Putamen (tissue), 1 donor: ENCODE measurements at places on chromosomes 1 and 21.

DNA sequence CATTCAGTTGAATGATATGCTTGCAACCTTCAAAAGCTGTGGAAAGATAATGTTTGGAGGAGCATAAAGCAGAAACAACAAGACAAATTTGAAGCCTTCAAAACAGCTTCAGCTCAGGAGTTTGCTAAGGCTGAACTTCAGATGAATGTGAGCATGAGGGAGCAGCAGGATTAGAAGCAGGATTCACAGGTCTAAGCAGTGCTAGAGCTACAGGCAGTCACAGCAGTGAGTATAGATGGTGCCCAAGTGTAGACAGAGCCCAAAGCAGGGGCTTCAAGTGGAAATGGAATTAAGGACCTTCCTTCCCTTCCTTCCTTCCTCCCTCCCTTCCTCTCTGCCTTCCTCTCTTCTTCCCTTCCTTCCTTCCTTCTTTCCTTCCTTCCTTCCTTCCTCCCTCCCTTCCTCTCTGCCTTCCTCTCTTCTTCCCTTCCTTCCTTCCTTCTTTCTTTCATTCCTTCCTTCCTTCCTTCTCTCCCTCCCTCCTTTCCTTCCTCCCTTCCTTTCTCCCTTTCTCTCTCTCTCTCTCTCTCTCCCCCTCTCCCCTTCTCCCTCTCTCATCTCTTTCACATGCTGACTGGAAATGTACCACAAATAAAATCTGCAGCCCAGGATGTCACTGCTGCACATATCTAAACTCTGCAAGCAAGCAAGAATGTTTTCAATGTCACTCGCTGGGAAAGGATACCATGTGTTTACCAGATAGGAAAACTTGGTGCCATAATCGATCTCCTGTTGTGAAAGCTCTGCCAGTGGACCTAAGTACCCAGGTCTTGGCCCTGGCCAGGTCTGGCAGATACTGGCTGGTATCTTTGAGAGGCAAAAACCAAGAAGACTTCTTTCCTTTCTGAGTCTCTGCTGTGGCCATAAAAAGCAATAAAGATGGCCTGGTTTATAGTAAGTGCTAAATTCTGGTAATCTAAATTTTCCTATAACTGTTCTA lies 13.1 kb upstream of the SLC30A10 start:
- no peak for DNase-seq

DNA sequence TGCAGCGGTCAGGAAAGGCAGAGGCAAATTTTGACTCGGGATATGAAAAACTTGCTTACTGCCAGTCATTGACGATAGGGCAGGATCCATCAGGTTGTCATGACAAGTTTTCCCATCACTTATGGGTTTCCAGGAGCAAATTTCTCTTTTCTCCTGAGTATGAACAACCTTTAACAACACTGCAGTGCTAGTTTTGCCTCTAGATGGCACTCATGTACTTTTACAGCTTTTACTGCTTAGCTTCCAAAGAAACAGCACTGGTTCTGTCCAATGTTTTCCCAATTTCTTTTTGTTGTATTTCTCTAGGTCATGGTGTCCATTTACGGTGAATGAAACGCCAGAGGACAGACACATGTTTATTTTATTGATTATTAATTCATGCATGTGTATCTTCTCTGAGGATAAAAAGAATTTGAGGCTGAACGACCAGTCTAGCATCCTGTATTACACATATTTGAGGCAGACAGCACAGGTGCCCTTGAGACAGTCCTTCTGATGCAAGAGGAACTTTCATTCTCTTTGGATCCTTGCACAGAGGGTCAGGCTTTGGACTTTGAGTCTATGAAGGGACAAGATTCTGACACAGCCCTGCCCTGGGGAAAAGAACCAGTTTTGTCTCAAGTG lies 112.3 kb upstream of the TRABD2B start:
- DNase-seq, result peak; percentile 41

GRCh38 chr1:18299441-18300338 lies 181.0 kb upstream of the KLHDC7A start:
- DNase-seq, result no peak

GRCh38 chr21:35882791-35883240 lies 177.5 kb downstream of the SETD4 start:
- DNase-seq, result no peak
